Stimulated activated CD8-positive, alpha-beta memory T cell treated with anti-CD3 and anti-CD28 coated beads, Interleukin-15, amount 100 ng/mL, for 24 hours (primary cell): ENCODE measurements at places on chromosomes 1 and 21.

DNA sequence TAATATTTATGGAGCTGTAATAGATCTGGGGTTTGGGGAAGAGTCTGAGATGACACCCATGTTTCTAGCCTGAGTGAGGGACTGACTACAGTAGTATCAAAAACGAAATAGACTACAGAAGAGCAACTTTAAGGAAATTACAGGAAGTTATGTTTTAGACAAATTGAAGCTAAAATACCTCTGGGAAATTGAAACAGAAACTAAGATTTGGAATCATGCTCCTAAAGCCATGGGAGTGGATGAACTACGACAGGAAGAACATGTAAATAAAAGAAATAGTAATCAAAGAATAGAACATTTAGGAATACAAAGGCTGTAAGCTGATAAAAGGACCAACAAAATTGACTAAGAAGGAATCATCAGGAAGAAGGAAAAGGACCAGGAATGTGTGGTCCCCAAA lies 68.9 kb downstream of the KIAA0319L start:
- no peak for DNase-seq

DNA sequence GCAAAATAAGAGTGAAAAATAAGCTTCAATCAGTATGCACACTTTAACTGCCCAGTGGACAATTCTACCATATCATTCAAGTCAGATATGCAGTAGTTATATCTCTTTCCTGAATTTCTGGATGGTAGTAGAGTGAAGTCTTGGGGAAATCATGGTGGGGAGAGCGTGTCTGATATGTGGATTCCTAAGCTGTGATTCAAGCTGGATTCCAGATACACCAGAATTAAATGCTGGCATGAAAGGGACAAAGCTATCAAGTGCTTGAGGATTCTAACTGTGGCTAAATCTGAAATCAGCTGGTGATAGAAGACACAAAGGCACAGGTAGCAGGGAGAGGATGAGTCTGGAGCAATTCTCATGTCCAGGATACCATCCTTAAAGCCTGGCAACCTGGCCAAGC lies 323.5 kb downstream of the DUSP10 start:
- DNase-seq, result no peak

DNA sequence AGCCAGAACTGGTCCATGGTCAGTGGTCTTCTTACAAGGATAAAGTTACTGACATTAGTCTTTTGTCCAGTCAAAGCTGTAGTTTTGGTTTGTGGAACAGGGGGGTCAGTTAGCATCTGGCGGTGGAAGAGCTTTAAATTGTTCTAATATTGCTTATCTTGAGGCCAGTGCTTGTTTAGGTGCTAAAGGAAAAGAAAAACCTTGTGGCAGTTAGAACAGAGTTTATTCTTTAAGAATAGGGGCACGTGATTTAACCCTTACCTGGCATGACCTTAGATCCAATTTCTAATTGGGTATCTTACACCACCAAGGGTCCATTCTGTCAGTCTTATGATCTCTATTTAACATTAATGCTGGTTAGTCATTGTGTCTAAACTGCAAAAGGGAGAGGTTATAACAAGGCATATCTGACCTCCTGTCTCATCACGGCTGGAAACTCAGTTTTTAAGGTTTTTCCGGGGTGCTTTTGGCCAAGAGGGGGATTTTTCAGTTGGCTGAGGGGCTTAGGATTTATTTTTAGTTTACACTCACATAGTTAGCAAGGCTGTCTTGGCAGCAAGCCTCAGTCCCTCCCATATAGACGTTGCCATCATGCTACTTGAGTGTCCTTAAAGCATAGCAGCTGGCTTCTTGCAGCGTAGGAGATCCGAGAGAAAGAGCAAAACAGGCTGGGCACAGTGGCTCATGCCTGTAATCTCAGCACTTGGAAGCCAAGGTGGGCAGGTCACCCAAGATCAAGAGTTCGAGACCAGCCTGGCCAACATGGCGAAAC lies 60.1 kb upstream of the FAM89A start:
- no peak for DNase-seq

- no peak for DNase-seq
Measured at GRCh38 chr1:94327001-94327690, 89.8 kb upstream of the ARHGAP29 start.

DNA sequence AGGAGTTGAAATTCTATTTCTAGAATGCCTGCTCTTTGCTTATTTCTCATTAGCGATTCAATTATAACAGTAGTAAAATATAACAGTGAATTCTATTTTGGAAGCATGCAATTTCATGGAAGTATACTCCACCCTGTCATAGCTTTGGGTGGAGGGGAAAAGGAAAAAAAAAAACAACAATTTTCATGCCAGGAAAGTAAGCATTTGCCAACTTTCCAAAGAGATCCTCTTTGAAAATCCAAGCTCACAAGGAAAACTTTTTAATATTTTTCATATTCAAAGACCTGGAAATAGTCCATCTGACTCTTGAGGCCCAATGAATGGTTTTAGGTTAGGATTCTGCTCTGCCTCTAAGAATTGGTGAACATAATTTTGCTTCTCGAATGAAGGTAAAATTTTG lies 134.5 kb downstream of the PTPN14 start:
- DNase-seq, result no peak

GRCh38 chr1:43368646-43369020 lies 822 bp upstream of the ELOVL1 start:
- DNase-seq, result no peak

DNA sequence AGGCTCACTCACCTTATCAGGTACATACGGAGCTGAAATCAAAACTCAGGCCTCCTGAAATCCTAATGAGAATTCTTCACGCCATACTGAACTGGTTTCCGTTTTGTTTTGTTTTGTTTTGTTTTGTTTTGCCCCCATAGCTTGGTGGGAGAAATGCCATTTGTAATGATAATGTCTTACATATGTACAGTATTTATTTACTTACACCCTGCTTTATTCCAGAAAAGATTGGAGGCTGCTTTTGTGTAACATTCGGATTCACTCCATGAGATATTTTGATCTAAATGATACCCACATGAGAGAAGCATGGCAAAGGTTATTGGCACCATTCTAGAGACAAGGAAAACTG lies 84.7 kb downstream of the EPHB2 start:
- no peak for DNase-seq
